ENCODE measurements at places on chromosomes 2 and 18.

DNA sequence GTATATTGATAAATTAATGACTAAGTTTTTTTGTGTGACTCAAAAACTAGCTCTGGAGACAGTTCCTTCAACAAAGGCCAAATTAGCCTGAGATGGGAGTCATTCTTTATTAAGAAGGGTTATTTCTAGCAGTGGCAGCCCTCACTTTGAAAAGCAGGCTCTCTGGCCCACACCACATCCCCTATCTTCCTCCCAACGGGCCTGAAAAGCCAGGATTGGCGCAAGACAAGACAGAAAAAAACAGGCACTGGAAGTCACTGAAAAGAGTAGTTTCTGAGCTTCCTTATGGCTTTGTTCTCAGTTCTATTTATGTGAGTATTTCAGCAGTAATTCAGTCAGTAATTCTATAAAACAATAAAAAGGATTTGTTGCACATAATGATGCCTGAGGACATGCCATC is 149.0 kb downstream of the LAMA3 start:
- no peak for DNase-seq

- DNase-seq = no peak
These were observed 9.4 kb downstream of the C2orf42 start for GRCh38 chr2:70181363-70181956.

GRCh38 chr2:135615404-135615803 is 84.1 kb downstream of the R3HDM1 start:
- no peak for DNase-seq

DNA sequence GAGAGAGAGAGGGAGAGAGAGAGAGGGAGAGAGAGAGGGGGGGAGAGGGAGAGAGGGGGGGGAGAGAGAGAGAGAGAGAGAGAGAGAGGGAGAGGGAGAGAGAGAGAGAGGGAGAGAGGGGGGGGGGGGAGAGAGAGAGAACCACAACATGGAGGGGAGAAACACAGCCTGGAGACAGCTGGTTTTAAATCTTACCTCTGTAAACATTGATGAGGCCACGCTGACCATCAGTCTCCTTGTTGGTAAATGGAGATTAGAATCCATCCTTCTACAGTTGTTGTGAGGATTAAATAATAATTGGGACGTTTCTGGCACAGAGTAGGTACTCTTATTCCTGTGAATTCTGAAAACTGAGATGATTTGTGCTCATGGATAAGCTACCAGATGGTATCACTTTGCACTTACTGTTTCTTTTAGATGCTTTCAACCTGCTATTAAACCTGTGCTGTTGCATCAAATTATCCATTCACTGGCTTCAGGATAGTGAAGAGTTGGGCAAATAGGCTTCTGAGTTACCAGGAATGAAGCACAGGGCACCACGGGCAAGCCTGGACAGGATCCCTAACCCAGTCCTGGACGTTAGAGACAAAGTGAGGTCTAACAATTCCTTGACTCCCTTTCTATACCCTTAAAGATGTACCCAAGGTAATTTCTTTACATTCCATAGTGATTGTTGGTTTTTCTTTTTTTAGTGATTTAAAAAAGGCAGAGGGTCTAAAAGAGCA is 318.1 kb downstream of the ZNF521 start:
- no peak for DNase-seq

DNA sequence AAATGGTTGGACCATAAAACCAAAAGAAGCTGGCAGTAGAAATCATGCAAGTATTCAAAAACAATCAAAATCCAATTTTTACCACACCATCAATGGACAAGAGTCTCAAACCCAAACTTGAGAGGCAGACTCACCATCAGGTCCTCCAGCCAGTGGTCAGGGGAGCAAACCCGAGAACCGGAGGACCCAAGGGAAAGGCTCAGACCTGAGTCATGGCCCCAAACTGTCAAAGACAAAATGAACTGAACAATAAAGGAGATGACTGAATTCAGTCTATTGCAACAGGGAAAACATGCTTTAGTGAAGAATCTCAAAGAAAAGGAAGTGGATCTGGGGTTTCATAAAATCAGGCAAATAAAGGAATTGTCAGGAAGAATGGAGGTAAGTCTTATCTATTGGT is 150.7 kb upstream of the MGAT5 start:
- no peak for DNase-seq

DNA sequence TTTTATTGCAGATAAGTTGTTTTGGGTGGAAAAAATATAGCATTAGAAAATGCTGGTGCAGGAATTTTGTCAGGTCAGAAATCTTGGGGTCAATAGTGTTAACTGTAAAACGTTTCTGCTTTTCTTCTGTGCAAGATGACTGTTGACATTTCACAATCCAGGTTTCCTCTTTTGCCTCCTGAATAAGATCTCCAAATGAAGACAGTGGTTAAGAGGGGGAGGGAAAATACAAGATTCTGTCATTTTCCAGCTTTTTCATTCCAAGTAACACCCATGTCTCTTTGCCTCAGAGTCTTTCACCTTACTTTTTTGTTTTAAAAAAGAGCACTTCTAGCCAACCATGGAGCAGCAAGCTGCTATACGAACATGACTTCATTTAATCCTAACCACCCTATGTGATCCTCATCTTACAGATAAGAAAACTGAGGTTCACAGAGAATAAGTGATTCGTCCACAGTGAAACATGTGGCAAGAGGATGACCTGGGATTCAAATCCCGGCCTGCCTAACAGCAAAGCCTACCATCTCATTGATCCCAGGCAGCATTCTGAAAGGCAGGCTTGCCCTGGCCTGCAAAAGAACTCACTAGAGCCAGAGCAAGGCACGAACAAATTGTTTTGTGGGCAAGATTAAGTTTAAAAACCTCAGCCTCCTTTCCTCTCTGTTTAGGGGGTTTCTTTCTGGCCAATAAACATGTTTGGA is 3.0 kb downstream of the PLEK start:
- DNase-seq = no peak

GRCh38 chr2:50582164-50582563 is 449.8 kb downstream of the NRXN1 start:
- DNase-seq = no peak

- no peak for DNase-seq
These were observed 440.9 kb upstream of the NRXN1 start for GRCh38 chr2:51472783-51473182.

GRCh38 chr2:56266761-56267414 is 83.1 kb downstream of the CCDC85A start:
- no peak for DNase-seq

Data from stimulated activated CD4-positive, alpha-beta T cell treated with anti-CD3 and anti-CD28 coated beads, Interleukin-15, amount 100 ng/mL, for 1 hour (primary cell).